ENCODE measurements at places on chromosomes 16 and 17. TPM values are rescaled to one million over a fixed set of nuclear protein-coding genes. Genes with fewer than 3 reads are reported as not detected.

GRCh38 chr17:42026857-42027589 lies 7.1 kb downstream of the NKIRAS2 start:
- DNase-seq: no peak

DNA sequence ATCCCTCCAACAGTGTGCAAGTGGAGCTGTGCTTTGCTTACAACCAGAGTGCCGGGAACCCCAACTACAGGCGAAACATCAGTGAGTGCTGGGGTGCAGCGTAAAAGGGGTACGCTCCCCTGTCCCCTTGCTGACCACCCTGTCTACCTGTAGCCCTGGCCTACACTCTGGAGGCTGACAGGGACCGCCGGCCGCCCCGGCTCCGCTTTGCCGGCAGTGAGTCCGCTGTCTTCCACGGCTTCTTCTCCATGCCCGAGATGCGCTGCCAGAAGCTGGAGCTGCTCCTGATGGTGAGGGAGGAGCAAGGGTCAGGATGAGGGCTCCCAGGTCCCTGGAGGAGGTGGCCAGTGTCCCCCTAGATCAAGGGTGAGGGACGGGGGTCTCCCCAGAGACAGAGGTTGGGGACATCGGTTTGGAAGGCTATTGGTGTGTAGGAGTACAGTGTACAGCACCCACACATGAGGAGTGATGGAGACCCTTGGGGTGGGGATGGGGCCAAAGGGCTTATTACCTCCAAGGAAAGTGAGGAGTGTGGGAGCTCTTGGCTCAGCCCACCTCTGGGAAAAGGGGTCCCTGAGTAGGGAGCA lies 19.6 kb upstream of the PDK2 start:
- DNase-seq: no peak

- DNase-seq: no peak
Observed at GRCh38 chr17:40548982-40549685, 16.1 kb downstream of the CCR7 start.

DNA sequence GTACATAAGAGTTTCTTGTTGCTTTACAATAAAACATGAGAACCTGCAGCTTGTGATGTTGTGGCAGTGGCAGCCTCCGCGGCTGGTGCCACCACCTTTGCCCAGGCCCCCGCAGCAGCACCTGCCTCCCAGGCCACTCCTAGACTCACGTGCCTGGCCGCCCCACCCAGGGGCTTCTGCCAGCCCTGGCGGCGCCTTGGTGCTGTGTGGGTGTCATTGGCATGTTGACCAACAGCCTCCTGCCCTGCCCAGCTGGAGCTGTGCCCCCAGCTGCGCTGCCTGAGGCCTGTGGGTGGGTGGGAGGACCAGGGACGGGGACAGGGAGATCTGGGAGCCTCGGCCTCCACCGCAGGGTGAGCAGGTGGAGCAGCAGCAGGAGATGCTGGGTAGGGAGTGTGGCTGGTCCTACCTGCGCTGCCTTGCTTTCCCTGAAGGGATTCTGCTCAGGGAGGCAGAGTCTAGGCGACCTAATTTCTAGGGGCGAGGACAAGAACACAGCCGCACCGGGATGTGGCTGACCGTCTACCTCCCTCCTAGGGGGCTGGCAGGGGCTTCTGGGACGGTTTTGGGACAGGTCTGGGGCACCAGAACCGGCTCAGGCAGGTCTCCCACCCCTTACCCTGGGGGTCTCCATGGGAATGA lies 428 bp upstream of the DNASE1L2 start:
- no peak for DNase-seq

DNA sequence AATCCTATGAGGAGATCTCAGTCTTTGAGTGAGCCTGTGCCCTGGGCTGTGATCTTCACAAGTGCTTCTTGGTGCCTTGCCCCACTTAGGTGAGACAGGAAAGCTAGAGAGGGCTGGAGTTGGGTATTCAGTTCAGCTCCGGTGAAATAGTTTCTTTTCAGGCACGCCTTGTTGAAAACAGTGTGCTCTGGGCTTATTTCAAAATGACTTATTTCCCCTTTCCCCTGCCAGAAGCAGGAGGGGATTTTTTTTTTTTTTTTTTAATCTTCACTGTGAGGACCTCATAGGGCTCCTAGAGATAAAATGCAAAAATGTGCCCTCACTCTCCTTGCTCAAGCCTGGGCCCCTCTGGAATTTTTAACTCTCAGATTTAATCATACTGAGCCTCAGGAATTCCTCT lies 27.2 kb downstream of the MOSMO start:
- DNase-seq: no peak

GRCh38 chr17:30472238-30472890 lies 4.8 kb upstream of the GOSR1 start:
- no peak for DNase-seq

Gene QPRT
- 6.0 TPM for total RNA-seq

Gene SSTR5
- total RNA-seq: not detected
